Naive thymus-derived CD4-positive, alpha-beta T cell (primary cell): ENCODE measurements at places on chromosomes 3 and 15. TPM values are rescaled to one million over a fixed set of nuclear protein-coding genes. Genes with fewer than 3 reads are reported as not detected.
A peak's percentile ranks its signal among the peaks of the same experiment; 100 is the strongest.

CHAC1 gene
- 0.39 TPM for polyA plus RNA-seq

DNA sequence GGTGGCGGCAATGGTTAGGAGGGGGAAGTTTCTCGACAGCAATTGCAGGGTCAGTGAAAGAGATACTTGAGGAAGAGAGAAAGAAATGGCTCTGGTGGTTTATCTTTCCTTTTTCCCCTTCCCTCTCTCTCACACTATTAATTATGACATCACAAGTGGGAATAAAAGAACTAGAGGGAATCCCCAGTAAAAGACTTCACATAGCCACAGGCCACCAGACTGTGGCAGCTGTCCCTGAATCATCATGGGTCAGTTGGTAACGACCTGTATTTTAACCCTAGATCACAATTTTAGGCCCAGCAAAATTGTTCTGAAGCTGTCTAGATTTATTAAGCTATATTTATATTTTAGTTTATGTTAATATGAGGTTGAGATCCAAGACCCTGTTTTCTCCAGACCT is 40.3 kb downstream of the MBNL1 start:
- DNase-seq: no peak

DNA sequence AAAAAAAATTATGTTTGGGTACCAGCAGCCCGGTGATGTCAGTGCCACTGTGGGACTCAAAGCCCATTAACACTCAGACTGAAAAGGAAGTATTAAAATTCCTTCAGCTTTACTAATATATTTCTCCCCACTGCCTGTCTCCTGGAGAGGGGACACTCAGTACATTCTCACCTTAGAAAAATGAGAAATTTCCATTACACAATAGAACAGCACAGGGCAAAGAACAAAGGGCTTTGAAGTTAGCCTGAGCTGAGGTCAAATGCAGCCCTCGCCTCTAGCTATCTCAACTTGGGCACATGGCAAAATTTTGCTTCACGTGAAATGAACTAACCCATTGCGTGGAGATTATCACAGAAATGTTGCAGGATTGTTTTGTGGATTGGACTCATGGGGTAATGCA is 80.8 kb downstream of the RARB start:
- DNase-seq: no peak

- no peak for DNase-seq
These were observed 20.0 kb upstream of the SLC25A26 start for GRCh38 chr3:66200786-66201185.

DNA sequence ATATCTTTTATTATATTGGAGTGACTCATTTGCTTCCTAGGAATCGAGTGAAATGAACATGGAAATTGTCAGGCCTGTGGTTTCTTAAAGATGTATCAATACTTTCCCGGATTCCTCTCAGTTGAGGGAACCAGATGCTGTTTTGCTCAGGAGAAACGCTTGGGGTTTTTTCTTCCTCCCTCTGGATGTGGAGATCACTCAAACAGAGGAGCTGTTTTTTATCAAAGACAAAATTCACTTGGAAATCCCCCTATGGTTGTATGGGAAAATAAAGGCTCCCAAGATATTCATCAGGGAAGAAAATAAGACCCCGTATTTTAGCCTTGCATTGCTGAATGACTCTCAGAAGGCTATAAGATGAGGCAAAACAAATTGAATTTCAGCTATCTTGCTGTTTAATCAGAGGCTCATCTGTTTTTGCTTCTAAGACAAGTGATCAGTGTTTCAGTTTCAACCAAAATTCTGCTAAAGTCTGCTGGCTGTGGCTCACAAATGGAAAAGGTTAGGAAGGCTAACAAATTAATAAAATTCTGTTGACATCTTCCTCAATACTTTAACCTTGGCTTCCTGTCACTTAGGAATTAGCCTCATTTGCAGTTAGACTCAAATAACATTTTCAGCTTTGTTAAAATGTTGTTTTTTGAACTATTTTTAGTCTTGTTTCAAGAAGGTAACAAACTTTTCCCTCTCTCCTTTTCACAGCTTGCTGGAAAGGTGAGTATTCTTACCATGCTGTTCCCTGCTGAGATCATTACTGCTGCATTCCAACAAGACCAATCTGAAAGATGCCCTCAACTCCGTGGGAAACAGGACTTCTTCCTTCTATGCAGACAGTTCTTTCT is 83.6 kb downstream of the COL6A5 start:
- no peak for DNase-seq

DNA sequence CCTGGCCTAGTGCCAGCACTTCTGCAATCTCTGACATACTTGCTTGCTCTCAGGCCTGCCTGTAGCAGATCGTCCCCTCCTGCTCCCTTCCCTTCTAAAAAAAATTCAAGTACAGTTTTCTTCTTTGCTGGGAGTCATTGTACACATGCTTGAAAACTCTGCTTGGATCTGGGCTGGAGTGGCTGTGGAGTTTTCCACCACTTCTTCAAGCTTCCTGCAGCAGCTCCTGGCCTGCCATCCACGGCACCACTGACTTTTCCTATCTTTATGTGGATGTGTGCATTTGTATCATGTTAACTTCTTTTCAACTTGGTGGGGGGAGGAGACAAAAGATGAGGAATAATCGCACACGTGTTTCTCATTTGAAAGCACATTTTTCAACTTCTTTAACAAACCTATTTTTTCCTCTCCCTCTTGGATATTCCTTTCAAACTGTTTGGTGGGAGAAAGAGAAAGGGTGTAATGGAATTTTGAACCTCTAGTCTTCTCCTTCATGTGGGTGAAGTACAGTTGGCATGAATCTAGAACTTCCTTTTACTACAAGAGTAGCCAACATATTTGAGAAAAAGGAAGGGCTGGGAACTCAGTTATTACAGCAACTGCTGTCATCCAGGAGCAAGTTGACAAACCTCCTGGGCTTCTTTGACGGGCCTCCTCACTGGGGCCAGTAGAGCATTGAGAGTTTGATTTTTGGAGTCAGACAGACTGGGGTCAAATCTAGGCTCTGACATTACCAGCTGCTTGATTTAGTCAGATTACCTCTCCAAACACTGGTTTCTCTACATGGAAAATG is 61.2 kb upstream of the LRTM1 start:
- no peak for DNase-seq

DNA sequence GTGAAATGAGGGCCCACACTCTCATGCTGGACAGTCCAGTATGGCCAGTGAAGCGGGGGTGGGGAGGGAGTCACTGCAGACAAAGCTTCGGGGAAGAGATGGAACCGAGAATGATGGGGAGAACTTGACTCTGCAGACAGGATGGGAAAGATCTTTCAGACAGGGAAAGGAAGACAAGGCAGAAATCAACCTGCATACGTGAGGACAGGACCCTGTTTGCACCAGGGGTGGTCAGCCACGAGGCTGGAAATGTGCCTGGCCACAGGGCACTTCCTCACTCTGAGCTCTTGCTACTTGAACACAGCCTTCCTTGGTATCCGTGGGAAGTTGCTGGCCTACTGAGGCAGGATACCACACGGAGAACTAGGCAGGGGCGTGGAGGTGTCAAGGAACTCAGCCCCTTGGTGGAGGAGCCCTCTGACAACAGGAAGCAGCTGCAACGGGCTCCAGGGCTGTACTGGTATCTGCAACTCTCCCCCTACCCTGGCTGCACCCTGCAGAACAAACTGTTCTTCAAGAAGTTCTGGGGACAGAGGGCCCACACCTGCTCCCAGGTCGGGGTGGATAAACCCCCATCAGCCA is 9.3 kb upstream of the SRP14 start:
- peak; percentile 43 for DNase-seq

DNA sequence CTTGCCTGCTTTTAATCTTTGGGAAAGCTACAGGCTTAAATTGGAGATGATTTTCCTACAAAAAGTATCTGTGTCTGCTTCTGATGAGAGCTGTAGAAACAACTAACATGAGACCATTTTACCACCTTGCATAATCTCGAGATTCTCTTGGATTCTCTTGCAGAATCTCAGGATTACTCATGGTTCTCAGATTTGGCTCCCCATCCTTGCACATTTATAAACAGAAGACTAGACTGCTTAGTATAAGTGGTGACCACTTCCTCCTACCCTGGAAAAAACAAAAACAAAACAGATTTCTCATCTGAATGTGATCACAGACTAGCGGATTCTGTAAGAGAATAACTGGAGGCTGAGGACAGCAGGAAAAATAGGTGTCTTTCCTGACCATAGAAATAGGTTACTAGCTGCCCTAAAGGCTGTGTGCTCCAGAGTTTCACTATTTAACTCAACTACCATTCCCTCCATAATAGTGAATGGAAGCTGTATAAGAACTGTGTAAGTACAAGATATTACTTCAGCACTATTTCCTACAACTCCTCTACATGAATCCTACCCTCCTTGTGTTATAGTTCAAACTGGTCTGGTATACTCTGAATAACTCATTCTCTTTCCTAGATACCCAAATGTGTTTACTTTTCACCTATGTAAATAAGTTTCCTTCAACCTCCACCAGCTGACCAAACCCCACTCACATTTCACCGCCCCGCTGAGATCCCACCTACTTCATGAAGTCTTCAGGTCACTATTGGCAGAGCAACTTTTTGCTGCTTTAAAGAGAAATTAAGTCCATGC is 122.2 kb upstream of the C2CD4B start:
- DNase-seq: no peak

- no peak for DNase-seq
These were observed 393.7 kb downstream of the LSAMP start for GRCh38 chr3:116051586-116051985.

DNA sequence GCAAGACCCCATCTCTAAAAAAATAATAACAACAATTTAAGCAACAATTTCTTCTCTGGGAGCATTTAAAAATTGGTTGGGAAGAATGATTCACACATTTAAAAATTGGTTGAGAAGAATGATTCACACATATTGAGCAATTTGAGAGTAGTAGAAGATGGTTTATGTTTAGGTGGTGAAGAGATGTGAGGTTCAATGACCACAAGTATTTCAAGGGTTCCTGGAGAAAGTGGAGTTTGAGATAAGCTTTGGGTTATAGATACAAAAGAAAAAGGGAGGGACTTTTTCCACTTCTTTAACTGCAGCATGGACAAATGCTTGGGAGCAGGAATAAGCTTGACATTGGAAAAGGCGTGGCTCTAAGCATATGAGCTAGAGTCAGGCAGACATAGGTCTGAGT is 145.7 kb upstream of the NPHP3 start:
- no peak for DNase-seq

DNA sequence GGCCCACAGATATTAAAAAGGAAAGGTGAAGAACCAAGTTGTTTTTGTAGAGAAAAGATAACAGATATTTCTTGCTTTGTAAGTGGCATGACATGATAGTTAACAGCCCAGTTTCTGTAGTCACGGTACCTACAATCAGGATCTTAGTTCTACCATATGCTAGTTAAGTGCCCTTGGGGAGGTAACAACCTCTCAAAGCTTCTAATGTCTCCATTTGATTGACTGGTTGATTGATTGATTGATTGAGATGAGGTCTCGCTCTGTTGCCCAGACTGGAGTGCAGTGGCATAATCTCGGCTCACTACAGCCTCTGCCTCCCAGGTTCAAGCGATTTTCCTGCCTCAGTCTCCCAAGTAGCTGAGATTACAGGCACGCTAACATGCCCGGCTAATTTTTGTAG is 28.5 kb downstream of the SENP5 start:
- no peak for DNase-seq

DNA sequence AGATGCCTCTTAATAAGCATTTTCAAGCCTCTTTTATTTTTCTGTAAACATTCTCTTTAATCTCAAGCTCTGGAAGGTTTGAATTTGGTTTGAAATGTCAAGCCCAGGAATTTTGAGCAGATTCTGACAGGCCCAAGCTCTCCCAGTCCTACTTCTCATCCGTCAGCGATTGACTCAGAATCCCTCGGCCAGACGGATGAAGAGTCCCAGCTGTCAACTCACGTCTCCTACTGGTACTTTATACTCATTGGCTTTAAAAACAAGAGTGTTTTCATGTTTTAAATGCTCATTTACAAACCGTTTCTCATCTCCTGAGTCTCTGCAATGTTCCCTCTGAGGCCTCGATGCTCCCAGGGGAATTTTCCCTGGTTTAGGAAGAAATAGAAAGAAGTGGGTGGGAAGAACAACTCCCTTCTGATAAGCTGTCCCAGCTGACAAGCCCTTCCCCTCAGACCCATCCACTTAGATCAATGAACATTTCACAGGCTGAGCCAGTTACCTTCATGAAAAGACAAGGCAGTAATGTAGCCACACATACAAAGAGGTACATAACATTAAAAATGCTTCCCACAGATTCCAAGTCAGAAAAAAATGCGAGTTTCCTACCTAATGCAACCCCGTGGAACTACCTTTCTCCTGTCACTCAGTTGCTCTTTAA is 478.2 kb upstream of the DPH6 start:
- no peak for DNase-seq

GRCh38 chr3:55755516-55756205 is 268.6 kb upstream of the WNT5A start:
- DNase-seq: no peak

NR1I2 gene
- 0.26 TPM for polyA plus RNA-seq

- no peak for DNase-seq
These were observed 164.0 kb downstream of the CHST2 start for GRCh38 chr3:143283432-143284128.

- DNase-seq: no peak
These were observed 1.9 kb upstream of the GPD1L start for GRCh38 chr3:32104492-32104891.

GOLGA6L9 gene
- polyA plus RNA-seq: 0.34 TPM

GRCh38 chr3:165503825-165504224 is 307.6 kb upstream of the SLITRK3 start:
- DNase-seq: no peak

GRCh38 chr15:33315044-33315443 is 4.3 kb downstream of the RYR3 start:
- no peak for DNase-seq

ANP32A gene
- 111 TPM for polyA plus RNA-seq

DNA sequence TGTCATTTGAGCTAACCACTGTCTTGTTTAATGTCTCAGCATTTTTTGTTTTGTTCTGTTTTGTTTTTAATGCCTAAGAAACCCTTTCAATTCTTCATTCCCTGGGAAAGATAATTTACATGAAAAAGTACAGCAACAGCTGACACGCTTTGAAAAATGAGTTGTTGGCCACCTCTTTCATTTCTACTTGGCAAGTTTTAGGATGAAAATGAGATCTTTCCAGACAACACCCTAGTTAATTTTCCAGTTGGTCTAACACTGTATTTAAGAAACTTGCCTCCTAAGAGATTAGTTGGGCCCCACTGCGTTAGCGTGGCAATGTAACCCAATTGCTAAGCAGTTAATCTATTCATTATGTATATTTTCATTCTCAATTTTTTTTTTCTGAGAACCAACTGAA is 194.0 kb upstream of the LRRN1 start:
- no peak for DNase-seq

INSYN1 gene
- not detected for polyA plus RNA-seq

EFCAB12 gene
- polyA plus RNA-seq: not detected

NME9 gene
- 0.52 TPM for polyA plus RNA-seq

DNA sequence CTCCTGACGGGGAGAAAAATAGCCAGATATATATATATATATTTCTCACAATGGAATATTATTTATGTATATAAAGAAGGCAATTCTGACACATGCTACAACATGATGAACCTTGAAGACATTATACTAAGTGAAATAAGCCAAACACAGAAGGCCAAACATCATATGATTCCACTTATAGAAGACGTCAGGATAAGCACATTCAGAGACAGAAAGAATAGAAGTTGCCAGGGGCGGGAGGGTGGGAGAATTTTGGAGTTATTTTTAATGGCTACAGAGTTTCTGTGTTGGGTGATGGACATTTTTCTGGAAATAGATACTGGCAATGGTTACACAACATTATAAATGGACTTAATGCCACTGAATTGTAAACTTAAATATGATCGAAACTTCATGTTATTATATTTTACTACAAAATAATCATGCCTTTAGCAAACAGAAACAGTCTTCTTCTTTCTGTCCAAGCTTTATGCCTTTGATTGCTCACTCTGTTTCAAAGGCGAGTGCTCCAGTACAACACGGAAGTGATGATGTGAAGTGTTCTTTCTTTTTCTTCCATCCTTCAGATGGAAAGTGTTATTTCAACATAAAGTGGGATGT is 514.0 kb downstream of the OCA2 start:
- no peak for DNase-seq
